SHP77 treated with DMSO at 0.1 percent for 48 hours (cell line): ENCODE measurements at places on chromosomes 12 and 14.

- DNase-seq: no peak
These were observed 13.4 kb downstream of the GALNT9 start for GRCh38 chr12:132315951-132316350.

- no peak for DNase-seq
These were observed 1.3 kb upstream of the OAS3 start for GRCh38 chr12:112936927-112937326.

DNA sequence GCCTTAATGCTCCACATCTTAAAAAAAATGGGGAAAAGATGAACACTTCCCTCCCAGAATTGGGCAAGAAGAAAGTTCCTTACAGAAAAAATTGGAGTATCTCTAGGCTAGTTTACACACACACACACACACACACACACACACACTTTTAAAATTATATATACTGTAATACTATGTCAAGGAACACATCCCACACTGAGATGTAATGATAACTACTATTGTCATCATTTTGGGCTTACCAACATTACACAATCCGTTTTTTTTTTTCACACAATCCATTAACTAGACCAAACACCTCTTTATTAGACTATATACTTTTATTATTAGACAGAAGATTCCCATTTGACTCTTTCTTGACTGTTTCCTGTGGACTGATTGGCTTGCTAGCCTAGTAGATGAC is 2.5 kb downstream of the LTBR start:
- DNase-seq: no peak

DNA sequence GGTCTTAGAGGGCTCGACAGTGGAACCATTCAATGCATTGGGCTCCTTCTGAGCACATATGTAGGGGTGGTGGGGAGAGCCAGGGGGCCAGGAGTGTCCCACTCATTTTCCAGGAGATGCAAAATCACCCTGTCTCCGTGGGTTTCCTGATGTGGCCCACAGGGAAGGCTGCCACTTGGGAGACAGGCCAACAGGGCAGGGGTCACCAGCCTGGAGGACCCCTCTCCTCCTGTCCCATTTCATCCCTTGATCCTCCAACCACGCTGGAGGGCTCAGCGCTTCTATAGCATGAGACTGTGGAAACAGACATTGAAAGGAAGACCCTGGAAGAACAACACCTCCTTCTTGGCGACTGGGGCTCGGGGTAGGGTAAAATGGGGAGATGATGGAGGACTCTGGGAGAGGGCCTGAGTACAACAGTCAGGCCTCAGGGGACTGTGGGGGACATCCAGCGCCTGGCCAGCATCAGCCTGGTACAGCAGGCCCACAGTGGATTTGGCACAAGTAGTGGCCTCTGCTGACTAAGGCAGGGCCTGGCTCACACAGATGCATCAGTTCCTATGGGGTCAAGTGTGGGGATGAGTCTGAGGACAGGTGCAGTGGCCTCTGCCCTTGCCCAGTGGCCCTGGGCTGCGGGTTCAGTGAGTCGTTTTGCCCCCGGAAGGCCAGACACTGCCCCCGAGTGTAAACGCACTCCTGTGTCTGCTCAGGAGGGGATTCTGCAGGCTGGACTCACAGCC is 68.0 kb downstream of the PRIMA1 start:
- DNase-seq: no peak

DNA sequence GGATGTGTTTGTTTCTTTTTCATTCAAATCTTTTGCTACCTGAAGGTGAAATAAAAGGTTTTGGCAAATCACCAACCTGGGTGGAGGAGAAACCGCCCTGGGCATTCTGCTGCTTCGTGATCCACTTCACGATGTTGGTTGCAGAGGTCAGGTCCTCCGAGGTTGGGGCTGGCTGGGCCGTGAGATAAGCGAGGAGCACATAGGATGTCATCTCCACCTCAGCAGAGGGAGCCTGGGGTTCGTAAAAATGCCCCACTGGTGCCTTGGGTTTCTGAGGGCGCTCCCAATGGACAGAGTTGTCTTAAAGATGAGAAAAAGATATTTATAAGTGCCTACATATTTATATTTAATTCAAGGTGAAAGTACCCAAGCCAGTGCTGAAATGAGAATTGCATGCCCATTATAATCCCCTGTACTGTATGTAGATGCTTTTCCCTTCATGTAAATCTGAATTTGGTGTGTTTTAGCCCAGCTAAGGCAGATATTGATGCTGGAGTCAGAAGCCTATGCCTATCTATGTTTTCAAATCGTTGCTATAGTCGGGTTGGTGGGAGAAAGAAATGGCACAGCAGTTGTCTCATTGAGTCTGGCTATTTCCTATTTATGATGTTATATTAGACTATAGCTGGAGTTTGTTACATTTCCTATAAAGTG is 41.1 kb downstream of the A2M start:
- DNase-seq: no peak

GRCh38 chr14:42192738-42193653 is 586.3 kb downstream of the LRFN5 start:
- DNase-seq: peak; percentile 33

DNA sequence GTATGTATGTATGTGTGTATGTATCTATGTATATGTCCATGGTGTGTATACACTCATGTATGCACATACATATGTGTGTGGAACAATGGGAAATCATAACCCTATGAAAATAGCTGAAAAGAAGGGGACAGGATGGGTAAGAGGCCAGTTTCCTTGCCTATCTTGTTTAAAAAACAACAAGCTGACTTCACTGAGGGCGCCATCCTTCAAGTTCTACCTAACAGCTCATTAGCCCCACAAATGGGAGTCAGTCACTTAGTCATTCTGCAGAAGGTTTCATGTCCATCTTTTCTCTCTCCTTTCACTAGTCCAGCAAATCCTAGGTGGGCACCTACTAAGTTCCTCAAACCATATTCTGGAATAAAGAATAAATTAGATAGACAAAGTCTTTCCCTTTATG is 14.7 kb downstream of the STON2 start:
- no peak for DNase-seq

- DNase-seq: no peak
These were observed 392.3 kb downstream of the CCER1 start for GRCh38 chr12:90562671-90563070.

- no peak for DNase-seq
These were observed 17.5 kb downstream of the CRACR2A start for GRCh38 chr12:3735432-3735831.

DNA sequence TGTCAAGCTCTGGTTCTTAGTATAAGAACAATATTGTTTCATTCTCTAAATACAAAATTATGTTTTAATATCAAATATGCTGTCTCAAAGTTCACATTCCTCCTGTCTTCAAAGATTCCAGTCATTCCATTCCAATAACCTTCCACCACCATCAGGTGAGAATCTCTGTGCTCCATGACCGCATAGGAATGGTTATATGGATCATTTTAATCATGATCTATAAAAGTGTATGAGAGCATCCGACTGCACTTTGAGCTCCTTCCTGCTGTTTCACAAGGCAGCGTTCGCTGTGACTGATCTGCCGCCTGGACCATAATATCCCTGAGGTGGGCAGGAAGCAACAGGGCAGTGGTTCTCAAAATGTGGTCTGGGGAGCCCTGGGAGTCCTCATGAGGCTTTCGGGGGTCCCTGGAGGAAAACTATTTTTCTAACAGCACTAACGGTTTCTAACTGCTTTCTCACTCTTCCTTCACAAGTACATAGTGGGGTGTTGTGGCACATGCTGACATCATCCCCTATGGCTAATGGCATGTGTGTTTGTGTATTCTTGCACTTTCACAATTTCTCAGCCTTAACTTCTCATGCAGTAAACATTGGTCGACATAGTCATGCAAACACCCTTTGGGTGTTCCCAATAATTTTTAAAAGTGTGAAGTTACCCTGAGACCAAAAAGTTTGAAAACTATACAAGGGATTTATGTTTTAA is 137.4 kb downstream of the ANO2 start:
- no peak for DNase-seq

- no peak for DNase-seq
These were observed 1.8 kb downstream of the LRIG3 start for GRCh38 chr12:58918469-58918844.

GRCh38 chr12:52004042-52004648 is 2.6 kb upstream of the TAMALIN start:
- DNase-seq: peak; percentile 68
